Activated CD4-positive, alpha-beta T cell treated with anti-CD3 and anti-CD28 coated beads for 4 hours (primary cell): ENCODE measurements at places on chromosomes 16 and 17.
A peak's percentile ranks its signal among the peaks of the same experiment; 100 is the strongest.

DNA sequence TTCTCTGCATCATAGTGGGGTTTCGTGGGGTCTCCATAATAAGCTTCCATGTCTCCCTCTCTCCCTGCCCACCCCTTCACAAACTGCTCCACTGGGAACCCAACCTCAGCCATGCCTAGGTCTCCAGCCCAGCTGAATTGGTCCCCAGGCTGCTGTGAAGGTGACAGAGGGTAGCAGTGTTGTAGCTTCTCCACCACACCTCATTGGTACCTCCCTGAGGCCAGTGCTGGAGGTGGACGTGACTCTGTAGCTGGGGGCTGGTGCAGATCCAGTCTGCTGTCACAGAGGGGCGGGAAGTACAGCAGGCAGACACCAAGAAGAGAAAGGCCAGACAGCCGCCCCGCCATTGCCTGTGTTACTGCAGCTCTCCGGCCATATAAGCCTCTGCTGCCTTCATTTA lies 82.1 kb downstream of the OR1D5 start:
- no peak for DNase-seq

DNA sequence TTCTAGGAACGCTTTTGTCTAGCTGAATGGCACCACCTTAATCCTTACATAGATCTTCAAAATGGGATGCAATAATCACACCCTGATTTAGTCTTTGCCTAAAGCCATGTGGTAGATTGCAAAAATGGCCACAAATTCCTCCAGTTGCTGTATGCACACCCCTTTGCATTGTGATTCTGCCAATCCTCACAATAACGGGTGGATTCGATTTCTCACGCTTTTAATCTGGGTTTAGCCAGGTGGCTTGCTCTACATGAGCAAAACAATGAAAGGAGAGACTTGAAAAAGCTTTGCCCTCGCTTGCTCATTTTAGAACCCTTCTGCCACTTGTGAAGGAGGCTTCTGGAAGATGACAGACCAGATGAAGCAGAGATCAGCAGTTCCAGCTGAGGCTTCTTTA lies 50.3 kb upstream of the B4GALNT2 start:
- DNase-seq, result no peak

- no peak for DNase-seq
Measured at GRCh38 chr17:75308732-75309629, 19.7 kb upstream of the SLC25A19 start.

DNA sequence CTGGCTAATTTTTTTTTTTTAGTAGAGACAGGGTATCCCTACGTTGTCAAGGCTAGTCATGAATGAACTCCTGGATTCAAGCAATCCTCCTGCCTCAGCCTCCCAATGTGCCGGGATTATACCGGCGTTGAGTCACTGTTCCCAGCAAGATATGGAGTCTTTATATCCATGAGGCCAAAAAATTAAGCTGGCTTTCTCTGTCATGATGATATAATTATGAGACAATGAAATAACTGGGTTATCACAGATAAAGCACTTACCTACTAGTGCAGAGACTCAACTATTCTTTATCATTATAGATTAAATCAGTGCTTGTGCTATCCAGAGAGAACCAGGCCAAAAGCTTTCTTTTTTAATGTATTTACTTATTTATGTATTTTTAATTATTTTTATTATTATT lies 36.2 kb downstream of the SMG6 start:
- DNase-seq, result no peak

GRCh38 chr17:60817192-60817591 lies 139.5 kb downstream of the BCAS3 start:
- no peak for DNase-seq

GRCh38 chr17:31251105-31251969 lies 45.7 kb downstream of the OMG start:
- no peak for DNase-seq

DNA sequence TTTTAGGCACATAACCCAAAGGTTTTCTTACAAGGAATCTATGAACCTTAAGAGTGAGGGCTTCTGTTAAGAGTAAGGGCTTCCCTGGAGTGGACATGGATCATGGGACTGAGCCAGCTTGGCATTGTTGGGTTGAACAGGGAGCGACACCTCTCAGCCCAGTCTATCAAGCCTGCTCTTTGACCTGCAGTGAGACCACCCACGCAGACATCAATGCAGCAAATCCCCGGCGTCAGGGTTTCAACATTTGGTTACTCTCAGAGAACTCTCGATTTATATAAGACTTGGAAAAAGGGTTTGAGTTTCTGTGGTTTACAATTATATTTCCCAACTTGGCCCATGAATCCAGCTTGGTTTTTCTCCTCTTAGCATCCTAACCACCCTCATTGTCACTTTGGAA lies 299.9 kb downstream of the WWOX start:
- no peak for DNase-seq

GRCh38 chr16:11478431-11479119 lies 108.1 kb downstream of the LITAF start:
- DNase-seq, result no peak

GRCh38 chr16:1705688-1706385 lies at the start of gene MAPK8IP3:
MAPK8IP3 (plus strand) TSS chr16:1706195; CDS start chr16:1706340, 145 bp downstream.
- DNase-seq, result peak; percentile 91

DNA sequence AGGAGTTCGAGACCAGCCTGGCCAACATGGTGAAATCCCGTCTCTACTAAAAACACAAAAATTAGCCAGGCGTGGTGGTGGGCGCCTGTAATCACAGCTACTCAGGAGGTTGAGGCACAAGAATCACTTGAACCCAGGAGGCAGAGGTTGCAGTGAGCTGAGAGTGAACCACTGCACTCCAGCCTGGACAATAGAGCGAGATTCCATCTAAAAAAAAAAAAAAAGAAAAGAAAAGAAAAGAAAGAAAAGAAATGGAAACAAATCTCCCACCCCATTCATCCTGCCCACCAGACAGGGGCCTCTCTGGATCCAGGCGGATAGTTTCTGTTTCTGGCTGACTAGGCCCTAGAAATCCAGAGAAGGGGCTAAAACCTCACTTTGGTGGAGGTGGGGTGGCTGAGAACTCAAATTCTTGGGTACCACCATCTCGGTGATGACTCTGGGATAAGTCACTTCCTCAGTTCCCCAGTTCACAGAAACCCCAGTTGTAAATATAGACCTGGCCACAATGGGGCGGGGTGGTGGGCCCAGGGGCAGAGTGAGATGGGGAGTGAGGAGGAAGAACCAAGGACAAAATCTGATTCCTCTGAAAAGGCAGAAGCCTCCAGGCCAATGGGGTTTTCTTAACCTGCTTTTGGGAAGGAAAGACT lies 22.2 kb downstream of the SOCS1 start:
- DNase-seq, result peak; percentile 76

- DNase-seq, result no peak
Measured at GRCh38 chr16:78081341-78081740, 18.1 kb upstream of the WWOX start.

DNA sequence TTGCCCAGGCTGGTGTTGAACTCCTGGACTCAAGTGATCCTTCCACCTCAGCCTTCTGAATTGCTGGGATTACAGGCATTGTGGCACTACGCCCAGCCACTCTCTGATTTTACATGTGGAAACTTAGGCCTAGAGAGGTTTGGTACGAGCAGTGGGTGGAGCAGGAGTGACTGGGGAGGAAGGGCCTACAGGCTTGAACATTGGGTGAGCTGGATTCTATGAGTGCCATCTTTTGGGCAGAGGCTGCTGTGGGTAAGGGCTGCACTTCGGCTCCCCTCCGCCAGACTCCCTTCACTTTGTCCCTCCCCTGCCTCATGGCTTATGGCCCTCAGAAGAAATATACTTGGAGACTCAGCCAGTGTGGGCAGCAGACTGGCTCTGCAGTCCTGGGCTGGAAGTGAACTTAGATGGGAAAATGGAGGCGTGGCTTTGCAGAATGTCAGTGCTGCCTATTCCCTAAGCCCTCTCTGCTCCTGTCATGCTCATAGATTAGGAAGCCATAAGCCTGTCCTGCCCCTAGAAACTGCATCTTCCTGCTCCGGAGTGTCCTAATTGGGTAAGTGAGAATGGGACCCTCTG lies 9.5 kb upstream of the MRC2 start:
- no peak for DNase-seq

DNA sequence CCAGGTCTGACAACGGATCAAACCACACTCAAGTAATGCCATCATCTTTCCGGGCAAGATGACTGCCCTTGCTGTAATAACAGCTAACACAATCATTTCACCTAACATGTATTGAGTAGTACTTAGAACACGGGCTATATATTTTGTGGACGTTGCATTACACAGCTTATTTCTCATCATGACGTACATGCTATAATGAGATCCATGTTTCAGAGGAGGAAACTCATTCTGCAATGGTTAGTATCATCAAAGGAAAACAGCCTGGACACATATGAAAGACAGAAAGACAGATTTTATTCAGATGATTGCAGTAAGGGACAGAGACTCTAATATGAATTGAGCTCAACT lies 446.7 kb downstream of the HS3ST3B1 start:
- no peak for DNase-seq

DNA sequence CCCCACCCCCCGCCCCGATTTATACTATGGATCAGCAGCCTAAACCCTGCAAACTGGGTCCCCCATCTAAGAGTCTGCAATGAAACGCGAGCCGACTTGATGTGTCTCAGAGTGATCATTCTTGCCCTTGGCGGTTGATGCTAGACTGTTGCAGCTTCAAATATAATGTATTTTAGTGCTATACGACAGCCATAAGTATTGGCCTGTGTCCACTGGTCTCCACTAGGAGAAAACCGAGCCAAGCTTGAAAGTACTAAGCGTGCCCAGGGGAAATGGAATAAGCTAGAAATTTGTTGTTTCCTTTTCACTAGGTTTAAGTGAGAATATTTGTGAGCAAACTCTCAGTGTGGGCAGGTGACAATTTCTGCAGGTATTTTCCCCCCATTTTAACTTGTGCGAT lies 711.2 kb downstream of the MAF start:
- DNase-seq, result no peak

DNA sequence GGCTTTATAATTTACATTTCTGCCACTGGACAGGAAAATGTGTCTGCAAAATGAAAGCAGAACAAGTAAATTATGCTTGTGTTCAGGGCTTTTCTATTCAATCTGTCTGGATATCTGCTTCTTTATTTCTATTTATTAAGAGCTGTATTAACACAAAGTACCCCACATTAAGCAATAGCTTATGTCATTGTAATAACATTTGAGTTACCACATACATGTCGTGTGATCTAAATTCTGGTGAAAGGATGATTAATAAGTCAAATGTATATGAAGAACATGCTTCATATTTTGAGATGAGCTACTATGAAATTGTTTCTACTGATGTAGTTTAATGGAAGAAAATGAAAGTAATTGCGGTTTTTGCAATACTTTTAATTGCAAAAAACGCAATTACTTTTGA lies 238.2 kb downstream of the KCNJ2 start:
- DNase-seq, result no peak

DNA sequence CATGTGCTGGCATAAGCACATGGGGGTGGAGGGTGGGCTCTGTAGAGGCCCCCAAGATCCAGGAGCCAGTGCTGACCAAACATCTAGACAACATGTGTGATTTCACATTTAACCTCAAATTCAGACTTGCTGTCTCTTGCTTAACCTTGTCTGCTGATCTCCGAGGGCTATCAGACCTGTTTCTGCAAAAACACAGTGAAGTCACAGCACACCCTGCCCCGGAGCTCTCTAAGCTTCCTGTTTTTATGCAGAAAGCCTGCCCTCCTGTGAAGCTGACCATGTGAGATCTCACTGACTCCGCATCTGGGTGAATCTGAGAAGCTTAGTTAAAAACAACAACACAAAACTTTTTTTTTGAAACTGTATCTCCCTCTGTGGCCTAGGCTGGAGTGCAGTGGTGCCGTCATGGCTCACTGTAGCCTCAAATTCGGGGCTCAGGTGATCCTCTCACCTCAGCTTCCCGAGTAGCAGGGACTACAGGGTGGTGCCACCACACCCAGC lies 6.6 kb upstream of the DPEP2 start:
- DNase-seq, result no peak

- no peak for DNase-seq
Measured at GRCh38 chr17:78049609-78050008, 78.9 kb downstream of the TMC6 start.

GRCh38 chr16:83475108-83475507 lies 332.7 kb upstream of the HSBP1 start:
- no peak for DNase-seq

GRCh38 chr17:64120159-64120810 lies 9.7 kb downstream of the ERN1 start:
- DNase-seq, result no peak

DNA sequence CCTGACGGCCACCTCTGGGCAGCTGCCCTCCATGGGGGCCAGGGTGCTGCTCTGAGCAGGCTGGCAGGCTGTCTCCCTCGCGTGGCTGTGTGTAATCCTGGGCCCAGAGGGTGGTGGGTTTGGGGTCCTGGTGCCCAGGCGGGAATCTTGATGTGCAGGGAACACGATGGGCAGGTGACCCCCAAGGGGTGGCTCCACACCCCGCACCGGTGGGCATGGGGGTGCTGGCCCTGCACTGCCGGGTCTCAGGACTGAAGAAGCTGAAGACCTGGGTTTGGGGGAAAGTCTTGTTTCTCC lies 8.6 kb downstream of the CHMP6 start:
- DNase-seq, result no peak

DNA sequence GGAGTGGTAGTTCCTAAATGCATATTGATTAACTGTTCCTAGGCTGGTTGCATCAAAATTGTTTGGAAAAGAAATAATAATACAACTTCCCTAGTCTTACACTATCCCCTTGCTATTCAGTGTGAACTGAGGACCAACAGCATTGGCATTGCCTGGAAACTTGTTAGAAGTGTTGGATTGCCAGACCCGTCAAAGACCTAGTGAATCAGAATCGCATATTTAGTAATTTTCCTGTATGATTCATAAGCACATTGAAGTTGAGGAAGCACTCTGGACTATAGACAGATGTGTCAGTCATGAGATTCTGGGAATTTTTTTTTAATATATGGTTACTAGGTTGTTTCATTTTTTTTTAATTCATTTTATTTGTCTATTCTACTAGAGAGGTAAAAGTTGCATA lies 34.7 kb upstream of the KCNJ16 start:
- no peak for DNase-seq

DNA sequence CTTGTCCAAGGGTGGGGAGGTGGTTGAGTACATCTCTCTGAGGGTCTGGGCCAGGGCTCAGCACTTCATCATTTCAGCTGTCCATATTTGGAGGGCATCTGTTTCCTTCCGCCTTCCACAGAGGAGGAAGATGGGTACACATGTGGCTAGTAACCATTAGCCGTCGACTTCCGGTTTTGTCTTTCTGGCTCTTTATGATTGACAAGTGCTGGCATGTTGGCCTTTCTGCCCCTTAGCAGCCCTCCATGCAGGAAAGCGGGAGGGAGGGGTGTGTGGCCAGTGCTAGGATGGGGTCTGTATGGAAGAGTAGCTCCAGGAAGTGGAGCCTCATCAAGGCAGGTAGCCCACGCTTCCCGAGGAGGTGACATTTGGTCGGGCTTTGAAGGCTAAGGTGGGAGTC lies 69.6 kb downstream of the RAI1 start:
- DNase-seq, result peak; percentile 24

DNA sequence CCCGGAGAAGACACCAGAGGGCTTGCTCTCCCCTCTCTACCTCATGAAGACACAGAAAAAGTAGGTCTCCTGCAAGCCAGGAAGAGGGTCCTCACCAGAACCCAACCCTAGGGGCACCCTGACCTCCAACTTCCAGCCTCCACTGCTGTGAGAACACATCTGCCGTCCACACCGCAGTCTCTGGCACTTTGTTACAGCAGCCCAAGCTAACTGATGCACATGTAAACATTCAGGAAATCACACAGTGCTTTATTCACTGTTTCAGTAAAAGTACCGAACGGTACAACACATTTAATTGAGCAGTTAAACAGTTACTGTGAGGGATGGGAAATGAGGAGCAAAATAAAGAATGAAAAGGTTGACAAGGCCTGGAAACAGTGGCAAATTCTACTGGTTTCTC lies 18.3 kb downstream of the FANCA start:
- no peak for DNase-seq
